Cardiac septum (tissue), 1 donor: ENCODE measurements at places on chromosomes 3 and 15.

- DNase-seq = no peak
Measured at GRCh38 chr3:184186902-184187207, 856 bp downstream of the ABCF3 start.

DNA sequence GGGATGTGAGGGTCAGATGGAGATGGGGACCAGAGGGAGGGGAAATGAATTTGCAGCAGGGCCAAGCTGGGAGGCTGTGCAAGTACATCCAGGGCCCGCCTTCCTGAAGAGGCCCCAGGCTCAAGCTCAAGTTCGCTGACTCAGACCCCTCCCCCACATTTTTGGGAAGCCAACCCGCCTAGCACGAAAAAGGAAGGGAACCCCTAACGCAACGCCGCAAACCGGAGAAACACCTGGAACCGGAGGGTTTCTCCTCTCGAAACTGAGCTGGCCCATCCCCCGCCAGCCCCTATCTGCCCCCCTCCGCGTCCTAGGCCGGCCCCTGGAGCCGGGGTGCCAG is 624 bp downstream of the AP3B2 start:
- DNase-seq = no peak

- no peak for DNase-seq
Measured at GRCh38 chr3:42440924-42441323, 30.5 kb upstream of the LYZL4 start.

- DNase-seq = no peak
Measured at GRCh38 chr15:76941636-76942035, 10.1 kb downstream of the RCN2 start.

GRCh38 chr15:36769098-36769497 is 189.7 kb downstream of the CDIN1 start:
- no peak for DNase-seq

DNA sequence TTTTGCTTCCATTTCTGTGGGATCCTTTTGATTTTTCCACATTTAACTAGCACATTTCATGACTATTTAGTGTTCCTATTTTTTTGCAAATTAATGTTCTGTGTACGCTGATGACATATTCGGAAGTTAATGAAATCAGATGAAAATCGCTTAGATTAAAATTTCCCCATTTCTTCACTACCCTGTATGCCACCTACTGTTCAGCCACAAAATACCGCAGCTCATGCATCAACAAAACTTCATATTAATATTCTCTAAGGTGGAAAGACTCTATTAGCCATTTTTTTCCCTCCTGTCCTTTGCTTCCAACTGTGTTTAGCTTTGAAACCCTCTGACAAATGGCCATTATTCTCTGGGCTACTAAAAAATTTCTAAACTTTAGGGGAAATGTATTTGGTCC is 300.6 kb downstream of the MECOM start:
- no peak for DNase-seq

GRCh38 chr3:117443014-117443413 is 733.4 kb downstream of the TUSC7 start:
- no peak for DNase-seq

- DNase-seq = peak; percentile 94
Measured at GRCh38 chr3:170356596-170357175, 829 bp upstream of the SKIL start.

GRCh38 chr15:70152070-70152480 is 54.4 kb upstream of the TLE3 start:
- DNase-seq = peak; percentile 76

GRCh38 chr3:44939581-44940036 is 36.4 kb downstream of the ZDHHC3 start:
- DNase-seq = no peak

DNA sequence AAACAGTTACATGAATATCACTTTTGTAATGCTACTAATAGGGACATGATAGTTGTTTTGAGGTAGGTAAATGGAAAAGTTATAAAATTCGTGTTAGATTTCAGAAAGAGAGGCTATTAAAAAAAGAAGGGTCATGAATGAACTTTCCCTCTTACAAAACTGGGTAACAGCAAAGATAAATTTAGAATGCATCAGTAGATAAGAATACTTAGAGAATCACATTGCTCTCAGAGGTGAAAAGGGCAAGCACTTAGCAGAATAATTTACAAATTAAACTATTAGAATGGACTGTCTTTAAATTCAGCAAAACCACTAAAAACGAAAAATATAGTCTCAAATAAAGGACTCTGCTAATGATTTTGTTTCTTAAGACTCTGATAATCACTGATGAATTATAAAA is 167.2 kb downstream of the PLD1 start:
- no peak for DNase-seq
